ENCODE measurements at places on chromosomes 1 and 21. TPM values are rescaled to one million over a fixed set of nuclear protein-coding genes. Genes with fewer than 3 reads are reported as not detected.

GRCh38 chr1:15657021-15657420, 27.1 kb upstream of the PLEKHM2 start:
- DNase-seq, result no peak

GRCh38 chr1:233935297-233935868, 30.9 kb downstream of the SLC35F3 start:
- no peak for DNase-seq

DNA sequence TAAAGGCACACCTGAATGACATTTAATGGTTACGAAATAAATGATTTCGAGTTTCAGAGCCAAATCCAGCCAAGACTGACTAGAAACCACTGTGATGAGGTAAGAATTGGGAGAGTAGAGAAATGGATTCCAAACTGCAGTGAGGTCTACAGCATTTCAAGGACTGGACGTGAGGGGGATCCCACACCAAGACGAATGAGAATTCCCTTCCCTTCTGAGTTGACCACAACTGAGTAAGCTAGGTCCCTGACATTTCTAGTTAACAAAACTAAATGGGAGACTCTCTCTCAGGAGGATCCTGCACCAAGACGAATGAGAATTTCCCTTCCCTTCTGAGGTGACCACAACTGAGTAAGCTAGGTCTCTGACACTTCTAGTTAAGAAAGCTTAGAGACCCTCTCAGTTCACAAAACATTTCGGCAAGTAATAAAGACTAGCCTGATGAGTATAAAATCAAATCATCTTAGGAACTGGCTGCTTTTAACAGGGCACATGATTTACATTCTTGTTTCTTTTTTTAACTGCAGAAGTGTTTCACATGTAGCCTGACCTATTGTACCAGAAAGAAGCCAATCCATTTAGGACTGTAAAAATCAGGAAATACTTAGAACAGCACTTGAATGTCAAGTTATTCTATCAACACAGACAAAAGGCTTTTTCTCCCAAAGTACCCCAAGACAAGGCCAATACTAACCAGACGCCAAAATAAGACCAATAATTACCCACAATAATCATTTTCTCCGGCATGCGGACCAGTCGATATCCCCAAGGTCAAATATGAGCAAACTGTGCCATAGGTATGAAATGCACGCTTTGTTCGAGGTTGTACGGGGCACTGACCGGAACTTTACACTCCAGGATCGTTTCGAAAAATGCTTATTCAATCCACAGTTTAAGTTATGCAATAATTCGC, 1.4 kb upstream of the SPATA1 start:
- DNase-seq, result no peak

DNA sequence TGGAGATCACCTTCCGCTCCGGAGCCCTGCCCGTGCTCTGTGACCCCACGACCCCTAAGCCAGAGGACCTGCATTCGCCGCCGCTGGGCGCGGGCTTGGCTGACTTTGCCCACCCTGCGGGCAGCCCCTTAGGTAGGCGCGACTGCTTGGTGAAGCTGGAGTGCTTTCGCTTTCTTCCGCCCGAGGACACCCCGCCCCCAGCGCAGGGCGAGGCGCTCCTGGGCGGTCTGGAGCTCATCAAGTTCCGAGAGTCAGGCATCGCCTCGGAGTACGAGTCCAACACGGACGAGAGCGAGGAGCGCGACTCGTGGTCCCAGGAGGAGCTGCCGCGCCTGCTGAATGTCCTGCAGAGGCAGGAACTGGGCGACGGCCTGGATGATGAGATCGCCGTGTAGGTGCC, 9.6 kb downstream of the SPATA46 start:
- no peak for DNase-seq

DNA sequence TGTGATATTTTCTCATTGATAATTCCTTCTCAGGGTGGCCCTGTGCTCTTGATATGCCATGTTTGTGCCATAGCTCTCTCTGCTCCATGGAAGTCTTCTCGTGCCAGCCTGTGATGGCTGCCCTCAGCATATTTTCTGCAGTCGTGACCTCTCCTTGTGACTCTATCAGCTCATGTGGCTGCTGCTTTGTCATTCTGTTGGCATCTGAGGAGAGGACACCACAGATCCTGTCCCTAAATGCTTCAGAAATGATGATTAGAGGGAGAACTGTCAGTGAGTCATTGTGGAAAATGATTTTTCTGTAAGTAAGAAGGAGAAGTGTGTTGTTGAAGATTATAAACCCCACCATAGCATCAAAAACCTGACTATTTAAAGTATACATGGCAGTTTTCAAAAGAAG, 286.0 kb downstream of the ADGRL2 start:
- no peak for DNase-seq

COX20 gene
- 125 TPM for polyA plus RNA-seq

SSBP3 gene
- polyA plus RNA-seq, result 99.5 TPM

TMPRSS15 gene
- polyA plus RNA-seq, result not detected

TMEM269 gene
- 1.6 TPM for polyA plus RNA-seq

CYP4A11 gene
- polyA plus RNA-seq, result not detected
